Esophagus squamous epithelium (tissue), 5 donors: ENCODE measurements at places on chromosomes 3 and 15.

- DNase-seq: no peak
These were observed 107.2 kb downstream of the CHST2 start for GRCh38 chr3:143226678-143227291.

DNA sequence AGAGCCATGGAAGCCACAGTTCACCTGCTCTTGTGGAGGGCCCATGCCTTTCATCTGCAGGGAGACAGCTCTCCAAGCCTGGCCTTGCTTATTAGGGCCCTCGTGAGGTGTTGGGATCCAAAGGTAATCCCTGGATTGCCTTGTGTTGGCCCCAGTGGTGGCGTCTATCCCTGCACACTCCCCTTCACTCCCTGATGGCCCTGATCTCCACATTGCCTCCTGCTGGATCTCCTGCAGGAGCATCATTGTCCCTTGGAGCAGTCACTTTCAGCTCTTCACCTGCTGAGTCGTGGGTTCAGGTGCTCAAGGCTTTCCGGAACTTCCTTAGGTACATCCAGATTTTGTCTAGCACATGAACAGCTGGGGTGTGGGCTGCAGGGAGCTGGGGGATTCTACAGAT lies 7.0 kb downstream of the PPCDC start:
- no peak for DNase-seq

- no peak for DNase-seq
These were observed 28.3 kb downstream of the RUVBL1 start for GRCh38 chr3:128095222-128095703.

DNA sequence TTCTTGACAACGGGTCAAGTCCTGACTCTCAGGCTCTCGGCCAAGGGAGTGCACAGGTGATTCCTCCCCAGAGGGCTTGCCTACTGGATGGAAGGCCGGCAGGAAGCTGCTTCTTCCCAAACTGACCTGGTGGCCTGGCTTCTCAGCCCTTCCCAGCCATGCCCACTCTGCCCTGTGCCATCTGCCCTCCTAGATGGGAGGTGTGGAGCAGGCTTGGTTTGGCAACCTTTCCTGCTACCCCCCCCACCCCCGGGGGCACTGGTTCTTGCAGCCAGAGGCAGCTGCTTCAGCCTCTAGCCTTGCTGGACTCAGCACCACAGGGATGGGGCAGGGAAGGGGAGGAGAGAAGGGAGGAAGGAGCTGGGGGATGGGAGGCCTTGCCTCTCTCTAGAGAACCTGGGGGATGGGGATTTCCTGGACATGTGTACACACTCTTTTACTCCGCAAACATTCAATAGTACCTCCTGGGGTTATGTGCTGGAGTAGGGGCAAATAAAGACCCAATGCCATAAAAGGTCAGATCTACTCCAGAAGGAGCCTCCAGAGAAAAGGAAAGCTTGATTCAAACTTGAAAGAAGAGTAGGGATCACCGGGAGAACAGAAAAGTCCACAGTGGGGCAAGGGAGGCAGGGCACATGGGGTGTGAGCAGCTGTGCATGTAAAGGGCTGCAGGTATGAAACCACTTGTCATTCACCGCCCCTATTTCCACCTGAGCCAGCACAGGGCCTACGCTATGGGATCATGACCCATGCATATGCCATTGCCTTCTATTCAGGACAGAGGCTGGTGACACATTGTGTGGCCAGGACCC lies 4.2 kb upstream of the DAPK2 start:
- no peak for DNase-seq

DNA sequence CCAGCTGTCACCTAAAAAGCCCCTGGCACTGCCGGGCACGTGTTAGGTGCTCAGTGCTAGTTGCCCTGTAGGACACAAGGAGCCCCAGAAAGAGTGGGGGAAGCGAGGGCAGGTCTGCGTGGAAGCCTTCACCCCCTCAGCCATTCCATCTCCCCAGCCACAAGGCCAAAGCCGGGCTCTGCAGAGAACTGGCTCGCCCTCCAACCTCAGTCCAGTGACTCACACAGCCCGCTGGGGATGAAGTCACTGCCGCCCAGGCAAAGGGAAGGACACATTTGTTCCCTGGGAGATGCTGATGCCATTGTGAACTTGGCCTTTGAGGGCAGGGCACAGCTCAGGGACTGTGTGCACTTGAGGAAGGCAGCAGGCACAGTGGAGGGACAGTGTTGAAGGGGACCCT lies 48.1 kb downstream of the IQSEC1 start:
- no peak for DNase-seq

DNA sequence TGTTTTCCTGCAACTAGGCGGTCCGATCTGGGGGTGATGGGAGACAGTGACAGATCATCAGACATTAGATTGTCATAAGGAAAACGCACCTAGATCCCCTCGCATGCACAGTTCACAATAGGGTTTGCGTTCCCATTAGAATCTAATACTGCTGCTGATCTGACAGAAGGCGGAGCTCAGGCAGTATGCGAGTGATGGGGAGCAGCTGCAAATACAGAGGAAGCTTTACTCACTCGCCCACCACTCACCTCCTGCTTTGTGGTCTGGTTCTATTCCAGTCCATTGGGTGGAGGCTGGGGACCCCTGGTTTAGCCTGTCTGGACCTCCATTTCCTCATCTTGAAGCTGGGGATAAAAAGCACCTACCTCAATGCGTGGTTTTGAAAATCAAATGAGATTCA lies 437.5 kb upstream of the PROK2 start:
- no peak for DNase-seq

DNA sequence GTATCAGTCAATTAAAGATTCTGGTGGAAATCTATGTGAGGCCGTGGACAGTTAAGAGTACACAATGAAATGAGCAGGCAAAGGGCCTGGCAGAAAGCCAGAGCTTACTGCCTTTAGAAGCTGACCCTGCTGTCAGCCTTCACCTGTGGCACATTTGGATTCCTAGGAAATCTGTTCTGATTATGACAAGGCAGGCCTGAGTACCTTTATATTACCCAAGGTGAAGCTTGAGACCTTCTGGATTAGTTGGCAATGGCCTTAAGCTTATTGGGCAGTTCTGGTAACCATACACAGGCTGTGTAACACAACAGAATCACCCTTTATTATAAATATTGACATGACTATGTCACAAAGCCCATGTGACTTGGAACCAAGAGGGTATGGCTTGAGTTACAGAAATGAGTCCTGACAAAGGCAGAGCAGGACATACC lies 43.2 kb downstream of the NBEAL2 start:
- no peak for DNase-seq

DNA sequence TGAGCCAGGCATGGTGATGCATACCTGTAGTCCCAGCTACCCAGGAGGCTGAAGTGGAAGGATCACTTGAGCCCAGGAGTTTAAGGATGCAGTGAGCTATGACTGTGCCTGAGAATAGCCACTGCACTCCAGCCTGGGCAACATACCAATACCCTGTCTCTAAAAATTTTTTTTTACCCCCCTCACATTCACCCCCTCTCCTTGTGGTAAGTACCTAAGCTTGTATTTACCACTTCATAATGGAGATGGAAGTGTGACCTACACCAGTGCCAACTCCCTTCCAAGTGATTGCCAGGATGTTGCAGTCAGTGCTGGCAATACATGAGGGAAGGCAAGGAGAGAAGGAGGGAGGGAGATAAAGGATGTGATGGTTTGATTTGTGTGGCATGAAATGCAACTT lies 84.2 kb downstream of the LRRC28 start:
- DNase-seq: no peak

DNA sequence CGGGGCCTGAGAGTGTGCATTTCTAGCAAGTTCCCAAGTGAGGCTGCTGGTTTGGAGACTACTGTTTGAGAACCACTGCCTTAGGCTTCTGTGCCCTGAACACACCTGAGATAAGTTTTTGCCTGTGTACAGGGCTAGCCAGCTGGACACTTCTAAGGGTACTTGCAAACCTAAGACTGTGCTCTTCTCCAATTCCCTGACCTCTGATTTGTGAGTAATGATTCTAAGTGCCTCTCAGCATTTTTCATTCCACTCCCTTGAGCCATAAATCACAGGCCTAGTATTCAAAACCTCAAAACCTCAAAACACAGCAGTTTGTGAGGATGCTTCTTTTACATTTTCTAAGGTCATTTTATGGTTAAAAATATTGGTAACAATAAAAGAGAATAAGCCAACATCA lies 148.4 kb downstream of the CHST2 start:
- no peak for DNase-seq

- no peak for DNase-seq
These were observed 75.6 kb downstream of the BFSP2 start for GRCh38 chr3:133475245-133476010.

- DNase-seq: no peak
These were observed 87.7 kb upstream of the DCLK3 start for GRCh38 chr3:36852071-36852470.

- DNase-seq: no peak
These were observed 160.0 kb downstream of the NAALADL2 start for GRCh38 chr3:175018946-175019727.

DNA sequence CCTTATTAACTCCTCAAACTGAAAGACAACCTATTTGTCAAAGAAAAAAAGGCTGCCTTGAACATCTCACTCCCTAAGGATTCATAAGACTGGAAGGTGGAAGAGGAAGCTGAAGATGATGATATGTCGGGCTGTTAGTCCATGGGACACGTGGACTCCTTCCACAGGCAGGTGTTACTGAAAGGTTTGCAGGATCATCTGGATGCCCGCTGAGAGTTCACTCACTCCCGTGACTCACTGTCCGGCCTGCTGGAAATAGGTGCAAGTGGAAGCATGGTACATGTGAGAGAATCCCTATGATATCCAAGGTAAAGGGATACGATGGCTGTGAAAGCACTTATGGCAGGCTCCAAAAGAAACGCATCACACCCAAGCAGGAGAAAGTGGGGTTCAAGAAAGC lies 33.3 kb upstream of the FBN1 start:
- DNase-seq: no peak

GRCh38 chr15:81029414-81030300 lies 28.9 kb downstream of the TLNRD1 start:
- no peak for DNase-seq

GRCh38 chr3:106328224-106328623 lies 459.4 kb upstream of the CBLB start:
- no peak for DNase-seq

- no peak for DNase-seq
These were observed 114.5 kb upstream of the MANF start for GRCh38 chr3:51270559-51270958.

DNA sequence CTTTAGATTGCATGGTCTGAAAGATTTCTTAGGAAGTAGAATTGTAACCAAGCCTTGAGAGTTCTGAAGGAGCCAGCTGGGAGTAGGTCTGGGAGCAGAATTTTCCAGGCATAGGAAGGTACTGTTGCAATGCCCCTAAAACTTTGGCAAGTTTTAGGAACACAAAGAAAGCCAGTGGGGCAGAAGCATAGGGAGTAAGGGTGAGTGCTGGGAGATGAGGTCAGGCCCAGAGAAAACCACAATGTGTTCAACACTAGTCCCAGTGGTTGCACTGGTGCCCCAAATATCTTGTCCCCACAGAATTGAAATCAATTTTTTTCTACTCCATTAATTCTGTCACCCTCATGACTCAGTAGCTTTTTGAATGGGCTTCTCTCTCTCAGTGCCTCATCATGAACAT lies 120.7 kb upstream of the GALNT15 start:
- no peak for DNase-seq

- no peak for DNase-seq
These were observed 54.6 kb downstream of the CCR4 start for GRCh38 chr3:33006081-33006480.

DNA sequence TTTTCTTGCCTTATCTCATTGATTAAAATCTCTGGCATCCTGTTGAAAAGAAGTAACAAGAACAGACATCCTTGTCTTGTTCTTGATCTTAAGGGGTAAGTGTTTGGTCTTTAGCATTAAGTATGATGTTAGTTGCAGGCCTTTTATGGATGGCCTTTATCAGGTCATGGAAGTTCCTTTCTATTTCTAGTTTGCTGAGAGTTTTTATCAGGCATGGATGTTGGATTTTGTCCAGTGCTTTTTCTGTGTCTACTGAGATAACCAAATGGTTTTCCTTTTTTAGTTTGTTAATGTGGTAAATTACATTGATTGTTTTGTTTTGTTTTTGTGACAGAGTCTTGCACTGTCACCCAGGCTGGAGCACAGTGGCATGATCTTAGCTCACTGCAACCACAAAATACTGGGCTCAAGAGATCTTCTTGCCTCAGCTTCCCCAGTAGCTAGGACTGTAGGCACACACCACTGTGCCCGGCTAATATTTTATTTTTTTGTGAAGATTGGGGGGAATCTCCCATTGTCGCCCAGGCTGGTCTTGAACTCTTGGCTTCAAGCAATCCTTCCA lies 26.3 kb downstream of the MRAS start:
- no peak for DNase-seq

DNA sequence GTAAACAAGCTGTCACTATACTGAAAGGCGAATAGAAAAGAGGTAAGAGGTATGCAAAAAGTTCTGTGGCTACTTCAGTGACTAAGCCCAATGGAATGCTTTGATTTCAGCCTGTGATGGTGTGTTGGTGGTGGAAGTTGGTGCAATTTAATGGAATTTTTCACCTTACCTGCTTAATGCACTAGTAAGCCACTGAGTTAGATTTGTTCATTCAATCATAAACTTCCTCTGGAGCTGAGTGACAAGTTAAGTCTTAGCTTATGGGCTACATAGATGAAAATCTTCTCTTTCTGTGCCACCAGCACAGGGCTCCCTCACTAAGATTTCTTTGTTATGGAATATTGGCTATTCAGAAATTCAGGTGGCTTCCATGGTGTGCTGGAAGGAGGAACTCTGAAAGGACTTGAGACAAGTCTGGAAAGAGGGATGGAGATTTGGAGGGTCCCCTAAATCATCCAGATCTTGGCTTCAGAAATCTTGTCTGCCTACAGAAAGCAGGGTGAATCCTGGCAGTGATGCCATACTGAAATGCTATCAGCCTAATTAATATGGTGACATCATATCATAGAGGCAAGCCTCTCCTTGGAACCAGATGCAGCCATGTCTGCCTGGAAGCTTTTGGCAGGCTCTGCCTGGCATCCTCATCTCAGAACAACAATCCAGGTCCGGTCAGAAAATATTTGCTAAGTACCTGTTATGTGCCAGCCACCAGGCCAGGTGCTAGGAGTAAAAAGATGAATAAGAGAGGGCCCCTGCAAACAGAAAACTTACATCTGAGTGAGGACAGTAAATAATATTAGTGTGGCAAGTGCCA lies 8.1 kb upstream of the GAP43 start:
- DNase-seq: no peak

GRCh38 chr3:20637729-20638128 lies 451.7 kb upstream of the SGO1 start:
- DNase-seq: no peak

- no peak for DNase-seq
These were observed 4.3 kb upstream of the UACA start for GRCh38 chr15:70767667-70768066.

DNA sequence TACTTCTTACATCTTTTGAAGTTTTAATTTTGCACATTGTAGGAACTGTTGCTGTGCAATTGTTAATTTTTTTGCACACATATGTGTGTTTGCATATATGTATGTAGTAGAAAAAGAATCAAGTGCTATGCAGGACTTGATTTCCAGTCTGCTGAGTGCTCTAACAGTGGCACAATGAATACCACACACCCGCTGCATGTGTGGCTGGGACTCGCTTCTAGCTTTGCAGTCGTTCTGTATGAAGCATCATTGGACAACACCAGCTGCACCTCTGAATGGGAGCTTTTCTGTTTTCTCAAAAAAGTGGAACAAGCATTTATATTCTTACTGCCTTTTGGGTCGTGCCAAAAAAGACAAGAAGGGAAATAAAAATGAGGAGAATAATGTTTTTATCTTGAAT lies 564.7 kb downstream of the FOXP1 start:
- DNase-seq: no peak
